Stimulated activated CD4-positive, alpha-beta T cell treated with anti-CD3 and anti-CD28 coated beads, Interleukin-12 subunit alpha, Interleukin-12 subunit beta, amount 100 ng/mL, for 24 hours (primary cell): ENCODE measurements at places on chromosomes 5 and 9.

DNA sequence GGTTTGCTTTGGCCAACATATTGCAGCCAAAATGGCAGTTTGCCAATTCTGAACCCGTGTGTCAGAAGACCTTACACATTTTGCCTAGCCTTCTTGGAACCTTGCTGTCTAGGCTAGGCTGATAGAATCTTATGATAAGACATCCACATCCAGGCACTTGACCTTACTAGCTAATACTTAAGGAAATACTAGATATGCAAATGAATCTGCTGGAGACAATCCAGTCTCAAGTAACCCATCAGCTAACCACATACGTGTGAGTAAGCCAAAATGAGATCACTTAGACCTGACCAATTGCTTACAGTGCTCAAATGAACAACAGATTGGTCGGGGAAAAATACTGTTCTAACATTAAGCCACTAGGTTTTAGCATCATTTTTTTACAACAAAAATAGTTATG lies 1504.6 kb upstream of the CDH9 start:
- DNase-seq: no peak

DNA sequence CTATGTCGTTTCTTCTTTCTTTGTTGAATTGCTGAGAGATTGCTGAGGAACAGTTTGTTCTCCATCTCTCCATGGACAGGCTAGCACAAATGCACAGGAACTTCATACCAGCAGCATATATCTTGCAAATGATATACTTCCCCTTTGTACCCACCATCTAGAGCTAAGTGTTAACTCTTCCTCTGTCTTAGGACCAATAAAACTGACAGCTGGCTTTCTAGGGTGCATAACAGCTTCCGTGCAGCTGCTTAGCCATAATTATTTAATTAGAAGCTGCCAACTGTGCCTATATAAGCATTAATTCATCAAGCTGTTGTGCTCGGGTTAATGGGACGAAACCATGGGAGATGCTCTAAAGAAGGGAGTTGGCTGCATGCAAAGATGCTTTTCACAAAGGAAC lies 38.7 kb downstream of the KCTD16 start:
- no peak for DNase-seq

- no peak for DNase-seq
Observed at GRCh38 chr5:84535281-84535680, 150.6 kb upstream of the EDIL3 start.

- DNase-seq: no peak
Observed at GRCh38 chr9:35193762-35194161, 32.0 kb downstream of the UNC13B start.

DNA sequence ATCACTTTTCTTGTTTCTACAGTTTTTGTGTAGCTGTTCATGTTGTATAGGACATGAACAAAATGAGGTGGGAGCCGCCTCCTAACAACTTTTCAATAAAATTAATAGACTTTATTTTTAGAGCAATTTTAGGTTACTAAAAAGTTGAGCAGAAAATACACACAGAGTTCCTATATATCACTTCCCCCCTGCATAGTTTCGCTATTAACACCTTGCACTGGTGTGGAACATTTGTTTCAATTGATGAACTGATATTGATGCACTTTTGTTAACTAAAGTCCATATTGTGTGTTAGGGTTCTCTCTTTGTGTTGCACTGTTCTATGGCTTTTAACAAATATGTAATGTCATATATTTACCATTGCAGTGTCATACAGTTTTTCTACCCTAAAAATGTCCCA lies 47.8 kb upstream of the KCNN2 start:
- no peak for DNase-seq

- no peak for DNase-seq
Observed at GRCh38 chr9:123378956-123379660, 23.1 kb downstream of the CRB2 start.

DNA sequence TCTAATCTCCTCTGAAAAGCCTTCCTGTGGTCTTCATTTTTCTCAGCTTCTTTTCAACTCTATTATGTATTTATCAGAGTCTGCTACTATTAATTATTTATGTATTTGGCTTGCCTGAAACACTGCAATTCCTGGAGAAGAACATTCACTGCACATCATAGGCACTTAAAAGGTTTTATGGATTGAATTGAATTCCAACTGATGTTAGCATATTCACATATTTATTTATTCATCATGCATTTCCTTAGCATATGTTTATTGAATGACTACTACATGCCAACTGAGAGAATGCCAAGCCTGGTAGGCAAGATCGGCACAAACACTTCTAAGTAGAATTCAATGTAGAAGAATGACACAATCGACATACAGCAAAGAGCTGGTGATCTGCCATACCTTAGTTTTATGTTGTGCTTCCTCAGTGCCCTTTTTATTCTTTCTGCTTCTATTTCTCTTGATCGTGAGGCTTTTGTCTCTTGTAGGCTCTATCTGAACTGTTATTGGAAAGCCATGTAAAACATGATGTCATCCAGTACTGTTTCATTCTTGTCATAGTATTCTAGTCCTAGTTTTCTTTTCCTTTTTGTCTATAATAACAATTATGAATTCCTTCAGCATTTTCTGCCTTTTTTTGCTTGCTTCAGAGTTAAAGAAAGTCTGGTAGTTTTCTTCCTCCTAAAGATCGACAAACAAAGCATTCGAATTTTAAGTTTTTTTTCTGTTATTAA lies 454.2 kb downstream of the TLE4 start:
- DNase-seq: no peak

- no peak for DNase-seq
Observed at GRCh38 chr9:121838746-121839669, 187.6 kb downstream of the DAB2IP start.

DNA sequence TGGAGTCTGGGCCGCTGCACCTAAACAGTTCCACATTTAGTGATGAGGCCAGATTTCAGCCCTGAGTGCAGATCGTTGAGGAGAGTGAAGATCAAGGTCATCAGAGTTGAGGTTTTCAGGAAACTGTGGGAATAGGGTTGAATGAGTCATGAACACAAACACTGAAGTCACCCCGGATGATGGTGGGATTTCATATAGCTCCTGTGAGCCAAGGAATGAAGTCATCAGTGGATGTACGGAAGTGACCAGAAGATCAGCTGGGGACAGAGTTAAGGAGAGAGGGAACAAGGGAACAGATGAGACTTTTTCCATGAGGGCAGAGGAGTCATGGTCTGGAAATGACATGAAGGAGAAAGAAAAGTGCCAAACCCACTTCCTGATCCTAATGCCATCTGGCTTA lies 36.5 kb downstream of the PALM2AKAP2 start:
- DNase-seq: no peak

DNA sequence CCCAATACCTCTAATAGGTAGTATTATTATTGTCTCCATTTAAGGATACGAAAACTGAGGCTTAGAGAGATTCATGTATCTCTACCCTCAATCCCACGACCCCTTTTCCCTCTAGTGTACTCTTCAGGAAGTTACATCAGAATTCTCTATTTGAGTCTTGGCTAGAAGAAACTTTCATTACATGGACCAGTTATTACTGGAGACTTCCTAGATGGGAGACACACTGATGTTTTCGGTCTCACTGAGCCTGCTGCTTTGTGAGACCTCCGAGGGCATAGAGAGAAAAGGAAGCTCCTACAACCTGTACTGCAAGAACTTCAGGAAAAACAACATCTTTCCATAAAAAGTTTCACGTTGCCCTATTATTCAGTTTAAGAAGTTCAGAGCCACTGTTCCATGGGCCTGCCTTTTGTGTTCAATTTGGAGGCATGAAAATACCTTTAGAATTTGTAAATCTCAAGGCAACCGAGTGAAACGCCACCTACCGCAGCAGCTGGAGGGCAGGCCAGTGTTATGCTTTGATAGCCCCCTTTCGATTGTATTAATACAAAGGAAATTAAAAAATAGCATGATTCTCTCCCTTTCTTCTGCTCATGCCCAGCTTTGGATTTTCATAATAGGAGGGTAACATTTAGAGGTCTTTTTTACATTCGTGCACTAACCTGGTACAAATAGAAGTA lies 223.3 kb downstream of the EBF1 start:
- no peak for DNase-seq

DNA sequence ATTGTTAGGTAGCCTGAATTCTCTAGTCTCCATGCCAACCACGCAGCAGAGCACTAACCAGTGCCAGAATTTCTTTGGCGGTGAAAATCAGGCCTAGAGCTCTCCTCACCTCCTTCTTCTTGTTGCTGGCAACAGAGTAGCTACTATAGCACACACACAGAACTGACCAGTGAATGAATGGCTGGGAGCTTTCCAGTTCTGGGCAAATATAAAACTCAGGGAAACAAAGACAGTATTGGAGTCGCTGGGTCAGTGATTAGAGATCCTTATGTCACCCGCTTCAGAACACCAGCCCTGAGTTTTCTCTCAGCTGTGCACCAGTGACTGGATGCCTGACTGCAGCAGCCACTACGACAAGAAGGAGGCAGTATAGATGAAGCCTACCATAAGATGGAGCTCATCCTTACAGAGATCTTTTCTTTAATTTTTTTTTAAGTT lies 26.9 kb upstream of the FEM1C start:
- no peak for DNase-seq

GRCh38 chr5:152072091-152072490 lies 147.4 kb upstream of the GLRA1 start:
- no peak for DNase-seq

- DNase-seq: no peak
Observed at GRCh38 chr5:132962429-132963021, 909 bp downstream of the AFF4 start.

- DNase-seq: no peak
Observed at GRCh38 chr5:10994091-10994986, 233.3 kb upstream of the DAP start.

DNA sequence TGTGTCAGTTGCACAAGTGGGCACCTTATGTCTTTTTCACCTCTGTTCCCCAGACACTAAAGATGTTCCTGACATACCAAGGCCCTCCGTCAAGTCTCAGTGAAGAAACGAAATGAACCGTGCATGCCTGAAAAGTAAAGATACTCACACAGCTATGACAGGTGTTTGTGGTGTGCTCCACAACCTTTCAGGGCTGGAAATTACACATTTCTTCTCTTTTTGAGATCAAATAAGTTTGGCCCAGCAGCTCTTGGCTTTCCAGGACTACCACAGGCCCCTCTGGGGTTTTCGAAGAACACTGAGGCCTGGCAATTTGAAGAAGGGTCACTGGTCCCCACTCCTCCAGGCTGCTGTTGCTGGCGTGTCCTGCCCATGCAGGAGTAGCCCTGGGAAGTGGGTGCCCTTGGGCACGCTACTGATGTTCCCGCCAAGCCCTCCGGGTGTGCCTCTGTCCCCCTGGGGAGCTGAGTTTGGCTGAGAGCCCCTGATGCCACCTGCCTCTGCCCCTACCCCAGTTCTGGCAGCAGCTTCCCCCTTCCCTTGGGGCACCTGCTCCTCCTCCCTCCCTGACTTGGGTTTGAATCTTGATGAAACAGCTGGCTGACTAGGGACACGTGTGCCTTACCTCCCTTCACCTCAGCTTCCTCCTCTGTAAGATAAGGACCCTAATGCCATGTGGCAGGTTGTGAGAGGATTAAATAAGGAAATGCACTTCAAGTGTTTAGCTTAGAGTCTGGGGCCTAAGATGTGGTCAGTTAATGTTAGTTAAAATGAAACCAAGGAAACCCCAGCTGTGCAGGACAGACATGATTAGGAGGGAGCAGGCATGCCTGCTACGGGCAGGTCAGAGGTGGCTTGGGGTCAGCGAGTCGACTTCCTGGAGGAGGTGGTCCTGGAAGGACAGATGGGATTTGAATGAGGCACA lies 49.1 kb upstream of the GADD45G start:
- DNase-seq: no peak

DNA sequence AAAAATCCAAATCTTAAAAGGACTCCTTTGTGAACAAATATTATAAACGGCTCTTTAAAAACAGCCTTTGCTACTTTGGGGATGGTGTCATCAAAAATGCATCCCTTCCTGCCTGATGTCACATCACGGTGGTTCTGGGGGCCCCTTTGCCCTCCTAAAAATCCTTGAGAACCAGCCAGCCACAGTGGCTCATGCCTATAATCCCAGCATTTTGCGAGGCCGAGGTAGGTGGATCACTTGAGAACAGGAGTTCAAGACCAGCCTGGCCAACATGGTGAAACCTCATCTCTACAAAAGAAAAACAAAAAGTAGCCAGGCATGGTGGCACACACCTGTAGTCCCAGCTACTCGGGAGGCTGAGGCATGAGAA lies 43.9 kb downstream of the FNBP1 start:
- no peak for DNase-seq

DNA sequence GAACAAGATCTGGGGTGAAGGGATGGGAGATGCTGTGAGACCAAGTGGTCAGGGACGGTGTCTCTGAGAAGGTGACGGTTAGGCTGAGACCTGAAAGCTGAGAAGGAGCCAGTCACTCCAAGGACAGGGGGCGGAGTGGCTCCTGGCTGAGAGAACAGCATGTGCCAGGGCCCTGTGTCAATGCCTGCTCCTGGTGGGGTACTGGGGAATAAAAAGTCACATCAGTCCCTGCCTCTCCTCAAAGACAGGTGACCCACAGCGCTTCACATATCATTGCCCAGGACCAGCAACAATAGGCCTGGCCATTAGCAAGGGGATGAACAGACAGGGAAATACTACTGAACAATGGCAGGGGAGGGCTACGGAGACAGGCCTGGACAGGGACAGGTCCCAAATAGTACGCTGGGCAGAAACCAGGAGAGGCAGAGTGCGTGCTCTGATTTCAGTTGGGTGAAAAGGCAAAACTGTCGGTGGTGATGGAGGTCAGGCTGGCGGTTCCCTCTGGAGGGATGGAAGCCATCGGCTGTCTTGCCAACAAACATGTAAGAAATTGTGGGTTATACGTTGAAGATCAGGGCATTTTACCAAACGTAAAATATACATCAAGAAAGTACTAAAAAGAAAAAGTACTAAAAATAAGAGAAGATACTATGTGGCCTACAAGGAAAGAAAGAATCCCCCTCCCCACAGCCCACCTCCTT lies 64.3 kb downstream of the C9orf50 start:
- no peak for DNase-seq

DNA sequence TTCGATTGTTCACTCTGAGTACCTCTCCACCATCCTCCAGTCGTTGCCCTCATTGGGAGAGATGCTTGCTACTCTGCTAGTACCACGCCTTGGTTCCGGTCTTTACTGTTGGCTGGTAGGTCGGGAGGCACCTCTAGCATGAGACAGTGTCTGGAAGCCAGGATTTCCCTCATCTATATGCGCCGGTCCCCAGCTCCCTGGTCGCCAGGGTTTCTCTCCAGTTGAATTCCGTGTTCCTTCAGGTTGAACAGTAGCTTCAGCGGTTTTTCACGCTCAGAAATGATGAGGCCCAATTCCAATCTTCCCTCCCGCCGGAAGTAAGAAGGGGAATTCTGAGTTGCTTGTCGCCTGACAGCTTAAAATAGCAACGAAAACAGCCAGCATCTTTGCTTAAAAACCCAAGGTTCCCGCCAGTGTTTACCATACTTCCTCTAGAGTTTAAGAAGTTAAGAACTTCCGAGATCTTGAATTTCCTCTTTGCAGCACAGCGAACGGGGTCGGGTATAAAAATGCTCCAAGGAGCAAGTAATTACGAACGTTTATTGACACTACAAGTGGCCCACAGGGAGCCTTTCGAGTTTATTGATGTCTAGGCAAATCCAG lies 1.3 kb upstream of the ST8SIA4 start:
- DNase-seq: peak; percentile 40

DNA sequence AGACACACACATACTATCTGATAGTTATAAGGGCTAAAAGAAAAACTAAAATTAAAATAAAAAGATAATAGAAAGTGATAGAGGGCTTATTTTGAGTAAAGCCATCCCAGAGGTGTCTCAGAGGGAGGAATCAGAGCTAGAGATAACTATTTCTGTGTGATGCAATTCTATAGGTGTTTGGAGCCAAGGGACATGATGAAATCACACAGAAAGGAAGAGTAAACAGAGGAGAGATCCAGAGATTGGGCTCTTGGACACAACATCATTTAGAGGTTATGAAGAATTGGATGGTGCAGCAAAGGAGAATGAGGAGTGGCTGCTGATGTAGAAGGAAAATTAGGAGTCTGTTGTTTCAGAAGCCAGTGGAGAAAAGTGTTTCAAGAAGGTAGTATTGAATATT lies 393.5 kb downstream of the DIRAS2 start:
- no peak for DNase-seq
